ENCODE measurements at places on chromosomes 2 and 18.

- no peaks in the 10 kb centered on the region for H3K27me3 ChIP-seq
- no peaks in the 10 kb centered on the region for H3K36me3 ChIP-seq
- DNase-seq: no peak
Observed at GRCh38 chr18:24894880-24895279, 434.4 kb downstream of the HRH4 start.

DNA sequence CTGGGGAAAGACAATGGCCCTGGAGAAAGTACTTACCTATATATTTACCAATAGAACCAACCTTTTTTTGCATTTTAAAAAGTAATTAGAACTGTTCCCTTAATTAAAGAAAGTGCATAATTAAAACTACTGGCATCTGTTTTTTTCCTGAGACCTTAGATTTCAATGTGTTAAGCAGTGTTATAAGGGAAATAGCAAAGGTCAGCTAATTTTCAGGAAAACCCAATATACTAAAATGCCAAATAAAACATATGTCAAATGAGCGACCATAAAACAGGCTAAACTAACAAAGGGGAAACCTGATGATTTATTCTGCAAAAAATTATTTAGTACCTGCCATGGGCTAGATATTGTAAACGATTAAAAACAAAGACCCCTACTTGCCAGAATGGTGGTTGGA lies 223.9 kb upstream of the SESTD1 start:
- DNase-seq: no peak
- no peak overlapping the region for H3K27ac ChIP-seq
- H3K27me3 ChIP-seq: no peaks in the 10 kb centered on the region
- H3K4me3 ChIP-seq: no peak overlapping the region
- H3K36me3 ChIP-seq: no peaks in the 10 kb centered on the region

DNA sequence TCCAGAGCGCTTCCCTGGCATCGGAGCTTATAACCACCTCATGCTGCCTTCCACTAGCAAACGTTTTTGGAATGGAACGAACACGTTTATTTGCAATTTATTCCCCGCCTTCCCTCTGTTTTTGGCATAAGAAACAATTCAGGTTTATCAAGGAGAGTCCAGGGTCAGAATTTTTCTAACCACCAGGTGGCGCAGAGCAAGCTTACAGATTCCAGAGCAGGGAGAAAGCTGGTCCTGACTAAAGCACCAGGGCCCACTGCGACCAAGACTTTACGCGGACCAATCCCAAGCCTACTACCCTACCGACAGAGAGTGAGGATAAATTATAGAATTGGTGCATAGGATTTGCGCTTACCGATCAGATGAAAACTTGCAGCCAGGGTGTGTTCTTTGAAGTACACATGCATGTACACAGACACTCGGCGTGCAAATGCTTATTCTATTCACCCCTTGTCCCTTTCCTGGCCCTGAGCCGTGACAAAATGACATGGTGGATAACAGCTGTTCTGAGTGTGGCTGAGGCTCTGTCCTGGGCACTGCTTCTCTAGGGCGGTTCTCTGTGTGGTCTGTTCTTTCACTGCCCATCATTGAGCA lies 34.7 kb downstream of the NAPG start:
- peaks cover 2% of the 10 kb centered on the region for H3K36me3 ChIP-seq
- H3K27me3 ChIP-seq: no peaks in the 10 kb centered on the region
- H3K27ac ChIP-seq: peak overlapping the region; percentile 66
- peaks cover 5% of the 10 kb centered on the region for H3K4me1 ChIP-seq

DNA sequence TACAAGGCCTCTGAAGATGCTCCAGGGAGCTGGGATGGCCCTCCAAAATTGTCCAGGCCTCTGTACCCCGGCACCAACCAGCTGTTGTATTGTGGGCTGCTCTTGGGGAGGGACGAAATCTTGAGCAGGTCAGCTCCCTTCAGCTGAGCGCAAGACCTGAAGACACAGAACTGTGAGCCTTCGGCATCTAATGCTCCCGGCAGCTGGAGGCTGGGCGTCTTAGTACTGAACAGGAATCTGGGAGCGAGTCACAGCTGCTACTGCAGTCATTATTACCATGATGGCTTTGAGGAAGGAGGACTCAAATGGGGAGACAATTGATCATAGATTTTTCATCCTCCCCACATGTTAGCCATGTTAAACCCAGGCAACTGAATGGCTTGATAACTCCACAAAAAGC lies 83.0 kb upstream of the LTBP1 start:
- H3K4me1 ChIP-seq: no peaks in the 10 kb centered on the region
- no peaks in the 10 kb centered on the region for H3K36me3 ChIP-seq
- H3K4me3 ChIP-seq: no peak overlapping the region

GRCh38 chr2:197327472-197328098 lies 17.0 kb upstream of the ANKRD44 start:
- no peaks in the 10 kb centered on the region for H3K36me3 ChIP-seq
- peaks cover 18% of the 10 kb centered on the region for H3K4me1 ChIP-seq
- DNase-seq: no peak
- H3K27ac ChIP-seq: no peak overlapping the region
- no peaks in the 10 kb centered on the region for H3K27me3 ChIP-seq
- no peak overlapping the region for H3K4me3 ChIP-seq

DNA sequence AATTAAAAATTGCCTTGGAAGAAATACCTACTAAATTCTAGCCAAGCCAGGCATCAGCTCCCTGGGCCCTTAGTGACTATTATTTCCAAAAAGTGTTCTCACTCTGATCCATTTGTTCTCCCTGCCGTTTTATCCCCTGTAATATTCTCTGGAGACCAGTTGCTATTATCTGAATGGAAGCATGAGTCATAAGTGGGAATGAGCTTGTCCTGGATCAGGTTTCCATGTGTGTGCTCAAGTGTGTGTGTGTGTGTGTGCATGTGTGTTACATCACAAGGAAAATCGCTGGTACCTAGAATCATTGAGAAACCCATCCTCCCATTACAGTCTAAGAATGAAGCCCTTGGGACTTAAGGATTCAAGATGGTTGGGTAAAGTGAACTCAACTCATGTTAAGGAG lies 130.3 kb upstream of the CXCR4 start:
- H3K27me3 ChIP-seq: 0 out of 2 replicates have a peak, but pooled peaks cover 2% of the 10 kb centered on the region
- no peaks in the 10 kb centered on the region for H3K36me3 ChIP-seq
- no peak overlapping the region for H3K4me3 ChIP-seq
- peaks cover 4% of the 10 kb centered on the region for H3K4me1 ChIP-seq
- no peak for DNase-seq
- H3K27ac ChIP-seq: no peak overlapping the region

GRCh38 chr2:187453078-187453641 lies 5.1 kb upstream of the CALCRL start:
- no peak overlapping the region for H3K4me3 ChIP-seq
- H3K36me3 ChIP-seq: no peaks in the 10 kb centered on the region
- no peak overlapping the region for H3K27ac ChIP-seq
- no peaks in the 10 kb centered on the region for H3K4me1 ChIP-seq
- DNase-seq: no peak

GRCh38 chr2:156896294-156896693 lies 361.2 kb upstream of the GALNT5 start:
- H3K4me3 ChIP-seq: no peak overlapping the region
- no peaks in the 10 kb centered on the region for H3K27me3 ChIP-seq
- DNase-seq: peak; percentile 28
- H3K27ac ChIP-seq: no peak overlapping the region
